ENCODE measurements at places on chromosomes 16 and 17. TPM values are rescaled to one million over a fixed set of nuclear protein-coding genes. Genes with fewer than 3 reads are reported as not detected.

VTN gene
- 0.54 TPM for total RNA-seq

DNA sequence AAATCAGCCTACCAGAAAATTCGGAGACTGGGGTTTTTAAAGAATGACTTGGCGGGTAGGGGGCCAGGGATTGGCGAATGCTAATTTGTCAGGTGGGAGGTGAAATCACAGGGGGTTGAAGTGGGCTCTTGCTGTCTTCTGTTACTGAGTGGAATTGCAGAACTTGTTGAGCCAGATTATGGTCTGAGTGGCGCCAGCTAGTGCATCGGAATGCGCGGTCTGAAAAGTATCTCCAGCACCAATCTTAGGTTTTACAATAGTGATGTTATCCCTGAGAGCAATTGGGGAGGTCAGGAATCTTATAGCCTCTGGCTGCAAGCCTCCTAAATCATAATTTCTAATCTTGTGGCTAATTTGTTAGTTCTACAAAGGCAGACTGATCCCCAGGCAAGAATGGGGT is 762 bp upstream of the RBL2 start:
- H3K27me3 ChIP-seq, result no peaks in the 10 kb centered on the region
- H3K4me1 ChIP-seq, result peaks cover 18% of the 10 kb centered on the region
- H3K36me3 ChIP-seq, result no peaks in the 10 kb centered on the region
- H3K27ac ChIP-seq, result peak overlapping the region; percentile 13

SERPINF2 gene
- 1.4 TPM for total RNA-seq

DNA sequence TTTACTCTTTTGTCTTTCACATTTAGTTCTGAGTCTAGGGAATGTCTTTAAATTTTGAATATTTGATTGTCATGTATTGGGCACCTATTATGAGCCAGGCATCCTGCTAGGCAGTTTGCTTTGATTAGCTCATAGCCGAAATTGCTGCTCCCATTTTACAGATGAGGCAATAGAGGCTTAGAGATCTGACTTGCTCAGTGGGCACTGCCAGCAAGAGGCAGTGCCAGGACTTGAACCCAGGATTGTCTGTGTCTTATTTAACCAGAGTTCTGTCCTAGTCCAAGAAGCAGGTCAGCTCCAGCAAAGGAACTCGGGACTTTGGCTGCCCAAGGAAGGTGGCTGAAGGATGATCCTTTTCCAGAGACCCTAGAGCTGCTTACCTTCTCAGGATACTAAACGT is 24.5 kb downstream of the BEAN1 start:
- no peak for DNase-seq
- no peaks in the 10 kb centered on the region for H3K36me3 ChIP-seq
- H3K4me3 ChIP-seq, result no peak overlapping the region
- H3K4me1 ChIP-seq, result no peaks in the 10 kb centered on the region

Measured in T-cell (primary cell).